Stimulated activated CD8-positive, alpha-beta memory T cell treated with anti-CD3 and anti-CD28 coated beads, Interleukin-4, amount 100 ng/mL, for 1 hour (primary cell): ENCODE measurements at places on chromosomes 1 and 21.

- DNase-seq = no peak
Observed at GRCh38 chr1:1290238-1290731, 10.0 kb downstream of the SCNN1D start.

DNA sequence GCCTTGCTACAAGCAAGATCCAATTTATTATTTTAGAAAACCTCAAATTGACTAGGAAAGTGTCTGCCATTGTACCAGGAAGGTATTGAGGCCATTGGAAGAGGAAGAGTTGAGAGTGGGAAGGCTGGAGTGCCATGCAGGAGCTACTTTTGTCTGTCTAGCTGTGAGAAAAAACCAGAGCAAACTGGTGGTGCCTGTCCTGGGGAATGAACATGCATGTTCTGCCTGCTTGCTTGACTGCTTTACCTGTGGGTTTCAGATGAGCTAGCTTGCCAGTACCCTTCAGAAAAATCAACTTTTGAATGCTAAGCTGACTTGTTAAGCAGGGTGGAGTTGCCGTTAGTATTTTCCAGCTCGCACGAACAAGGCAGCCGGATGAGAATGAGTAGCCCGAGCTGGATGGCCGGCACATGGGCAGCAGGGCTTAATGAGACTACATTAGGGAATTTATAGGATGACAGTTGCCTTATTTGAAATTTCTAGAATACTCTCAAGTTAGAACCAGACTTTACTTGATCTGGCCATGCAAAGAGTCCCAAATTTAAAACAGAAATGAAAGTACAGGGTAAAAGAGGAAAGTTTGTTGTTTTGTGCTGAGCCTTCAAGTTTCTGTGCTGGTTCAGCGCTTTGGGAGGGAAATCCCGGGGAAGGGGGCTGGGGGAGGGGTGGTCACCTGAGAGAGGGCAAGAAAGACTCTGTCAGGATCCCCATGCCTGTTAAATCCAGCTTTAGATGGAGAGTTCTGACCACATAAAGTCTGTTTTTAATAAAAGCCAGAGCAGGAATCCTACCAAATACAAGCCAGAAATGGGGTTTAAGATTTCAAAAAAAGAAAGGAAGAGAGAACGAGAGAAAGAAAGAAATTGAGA lies 29.6 kb upstream of the C1orf105 start:
- DNase-seq = no peak

- DNase-seq = no peak
Observed at GRCh38 chr1:114092186-114093062, 61.2 kb downstream of the SYT6 start.

- no peak for DNase-seq
Observed at GRCh38 chr21:34834852-34835501, 166.2 kb downstream of the CLIC6 start.

GRCh38 chr1:186708694-186709097 lies 28.5 kb upstream of the PTGS2 start:
- no peak for DNase-seq

DNA sequence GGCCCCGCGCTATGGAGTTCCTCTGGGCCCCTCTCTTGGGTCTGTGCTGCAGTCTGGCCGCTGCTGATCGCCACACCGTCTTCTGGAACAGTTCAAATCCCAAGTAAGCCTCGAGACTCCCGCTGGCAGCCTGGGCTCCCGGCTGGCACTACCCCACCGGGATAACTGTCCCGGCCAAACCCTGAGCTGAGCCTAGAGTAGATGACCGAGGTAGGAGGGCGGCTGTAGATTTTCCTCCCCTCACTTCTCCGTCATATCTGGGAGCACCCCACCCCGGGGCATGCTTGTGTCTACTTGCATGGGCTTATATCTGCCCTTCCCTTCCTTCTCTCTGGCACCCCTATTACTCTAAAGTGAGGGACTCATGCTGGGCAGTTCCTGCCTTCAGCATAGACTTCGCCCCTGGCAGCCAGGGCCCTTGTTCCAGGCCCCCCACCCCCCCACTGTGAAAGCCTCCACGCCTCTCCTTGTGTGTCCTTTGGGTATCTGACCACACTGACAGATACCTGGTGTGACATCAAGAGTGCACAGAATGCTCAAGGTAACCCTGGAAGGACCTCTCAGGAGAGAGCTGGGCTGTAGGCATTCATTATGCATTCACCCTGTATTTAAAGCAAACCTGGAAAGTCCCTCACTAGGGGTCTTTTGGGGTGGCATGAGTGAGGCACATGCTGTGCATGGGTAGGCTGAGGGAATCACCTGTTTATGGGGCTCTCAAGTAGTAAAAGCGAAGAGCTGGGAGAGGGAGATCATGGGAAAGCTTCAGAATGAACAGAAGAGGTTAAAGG lies 485 bp downstream of the EFNA1 start:
- DNase-seq = no peak

- DNase-seq = no peak
Observed at GRCh38 chr1:240285540-240285939, 193.9 kb downstream of the FMN2 start.
